Activated CD4-positive, alpha-beta T cell treated with anti-CD3 and anti-CD28 coated beads for 1 hour (primary cell): ENCODE measurements at places on chromosomes 2 and 18.

DNA sequence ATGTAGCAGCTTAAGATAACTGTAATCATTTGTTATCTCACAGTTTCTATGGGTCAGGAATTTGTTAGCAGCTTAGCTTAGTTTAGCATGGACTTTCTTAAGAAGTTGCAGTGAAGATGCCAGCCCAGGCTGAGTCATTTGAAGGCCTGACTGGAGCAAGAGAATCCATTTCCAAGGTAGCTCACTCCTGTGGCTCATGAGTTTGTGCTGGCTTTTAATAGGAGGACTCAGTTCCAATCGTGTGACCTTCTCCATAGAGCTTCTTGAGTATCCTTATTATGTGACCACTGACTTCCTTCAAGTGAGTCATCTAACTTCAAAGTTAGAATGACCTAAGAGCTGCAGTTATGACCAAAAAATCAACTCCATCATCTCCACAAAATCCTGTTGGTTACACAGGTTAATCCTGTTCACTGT, 1.4 kb downstream of the GPATCH11 start:
- no peak for DNase-seq

GRCh38 chr18:31039426-31039825, 3.1 kb downstream of the DSC3 start:
- no peak for DNase-seq

DNA sequence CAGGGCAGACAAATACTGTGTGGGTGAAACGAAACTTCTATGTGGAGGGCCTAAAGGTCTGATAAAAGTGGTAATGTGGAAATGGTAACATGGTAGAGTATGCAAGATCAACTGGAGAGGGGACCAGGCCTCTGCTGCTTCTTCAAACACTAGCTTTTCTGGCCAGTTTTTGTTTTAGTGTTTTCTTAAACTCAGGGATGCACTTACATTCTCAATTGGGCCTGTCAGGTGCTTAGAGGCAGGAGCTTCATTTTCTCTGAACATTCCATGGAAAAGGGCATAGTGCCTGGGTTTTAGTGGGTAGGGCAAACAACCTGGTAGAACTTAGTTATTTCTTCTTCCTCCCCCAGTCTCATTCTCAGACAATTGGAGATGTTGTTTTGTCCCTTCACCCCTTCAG, 10.5 kb upstream of the ST3GAL5 start:
- DNase-seq, result no peak

DNA sequence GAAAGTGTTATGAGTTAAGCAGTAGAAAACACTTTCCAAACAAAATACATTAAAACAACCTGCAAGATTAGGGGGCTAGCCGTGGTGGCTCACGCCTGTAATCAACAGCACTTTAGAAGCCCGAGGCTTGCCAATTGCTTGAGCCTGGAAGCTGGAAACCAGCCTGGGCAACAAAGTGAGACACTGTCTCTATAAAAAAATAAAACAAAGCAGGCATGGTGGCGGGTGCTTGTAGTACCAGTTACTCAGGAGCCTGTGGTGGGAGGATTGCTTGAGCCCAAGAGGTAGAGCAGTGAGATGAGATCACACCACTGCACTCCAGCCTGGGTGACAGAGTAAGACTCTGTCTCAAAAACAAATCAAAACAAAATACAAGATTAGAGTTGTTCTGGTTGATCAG, 208.3 kb downstream of the ERBB4 start:
- DNase-seq, result no peak

GRCh38 chr2:107197594-107198294, 311.8 kb upstream of the ST6GAL2 start:
- DNase-seq, result no peak
